ENCODE measurements at places on chromosomes 11 and 22. TPM values are rescaled to one million over a fixed set of nuclear protein-coding genes. Genes with fewer than 3 reads are reported as not detected.

DNA sequence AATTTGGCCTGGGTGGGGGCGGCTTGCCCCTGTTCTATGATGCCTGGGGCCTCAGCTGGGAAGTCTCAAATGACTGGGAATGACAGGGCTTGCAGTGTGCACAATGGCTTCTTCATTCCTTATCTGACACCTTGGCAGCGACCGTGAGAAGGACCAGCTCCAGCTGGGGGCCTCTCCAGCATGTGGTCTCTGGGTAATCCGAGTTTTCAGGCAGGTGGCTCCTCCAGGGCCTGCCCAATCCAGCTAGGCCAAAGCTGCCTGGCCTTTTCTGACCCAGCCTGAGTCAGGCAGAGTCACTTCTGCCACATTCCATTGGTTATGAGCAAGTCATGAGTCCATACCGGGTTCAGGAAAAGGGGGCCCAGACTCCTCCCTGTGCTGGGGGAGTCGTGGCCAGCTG is 646.0 kb downstream of the OPCML start:
- peak; percentile 12 for DNase-seq

- DNase-seq: peak; percentile 94
These were observed 91.5 kb upstream of the BLID start for GRCh38 chr11:122207505-122207904.

The SMC1B gene
- 0.72 TPM for total RNA-seq

The OR52H1 gene
- total RNA-seq: 1.7 TPM

The PARVG gene
- 7.5 TPM for total RNA-seq

The NTM gene
- 8.9 TPM for total RNA-seq

DNA sequence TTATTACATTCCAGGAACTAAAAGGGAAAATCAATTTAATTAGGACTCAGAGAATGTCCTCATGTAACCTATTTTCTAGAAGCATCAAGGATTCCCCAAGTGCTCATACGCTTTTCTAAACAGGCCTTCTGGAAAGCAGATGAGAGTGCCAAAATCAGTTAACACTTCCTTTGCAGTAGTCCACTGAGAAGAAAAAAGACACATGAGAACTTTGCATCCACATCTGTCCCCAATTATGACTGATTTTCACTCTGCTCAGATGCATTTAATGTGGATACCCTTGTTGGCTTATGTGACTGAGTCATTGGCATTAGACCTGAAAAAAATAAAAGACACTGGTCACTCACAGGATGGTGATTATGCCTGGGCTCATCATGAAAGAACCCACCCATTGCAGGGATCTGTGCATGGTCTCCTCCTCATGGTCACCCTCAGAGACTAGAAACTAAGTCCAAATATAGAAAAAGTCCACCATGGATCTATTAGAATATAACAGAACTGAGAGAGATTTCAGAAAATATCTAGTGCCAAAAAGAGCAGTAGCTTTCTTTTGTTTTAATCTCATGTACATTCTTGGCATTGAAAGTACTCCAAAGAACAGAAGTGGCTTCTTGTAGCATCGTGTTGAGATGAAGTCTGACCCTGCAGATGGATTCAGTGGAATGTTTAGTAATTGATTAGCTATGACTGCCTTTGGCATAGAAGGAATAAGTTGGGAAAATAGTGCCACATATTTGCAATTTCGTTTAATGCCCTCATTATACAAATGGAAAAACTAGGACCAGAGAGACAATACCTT is 48.8 kb upstream of the FIBIN start:
- DNase-seq: no peak

- DNase-seq: peak; percentile 57
These were observed 35.3 kb downstream of the ZNRF3 start for GRCh38 chr22:28918550-28919271.

The CNIH2 gene
- not detected for total RNA-seq

The GSTT2B gene
- total RNA-seq: 7.2 TPM

DNA sequence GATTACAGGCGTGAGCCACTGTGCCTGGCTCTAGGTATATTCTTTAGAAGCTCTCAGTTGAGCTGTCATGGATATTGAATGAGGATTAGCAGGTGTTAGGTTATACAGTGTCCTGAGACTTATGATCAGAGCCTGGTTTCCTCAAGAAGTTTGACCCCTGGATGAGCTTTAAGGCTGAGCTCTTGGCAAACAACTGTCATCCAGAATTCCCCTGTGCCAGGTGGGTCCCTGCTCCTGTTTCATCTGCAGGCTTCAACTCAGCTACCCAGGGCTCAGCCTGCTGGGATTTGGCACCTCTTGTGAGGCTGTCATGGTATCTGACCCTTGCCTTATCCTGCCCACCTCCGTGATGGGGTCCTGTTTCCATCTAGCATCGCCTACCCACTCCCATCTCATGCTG is 24.3 kb downstream of the SERPINH1 start:
- no peak for DNase-seq

GRCh38 chr11:61477727-61478148 is 30.8 kb upstream of the LRRC10B start:
- DNase-seq: no peak

DNA sequence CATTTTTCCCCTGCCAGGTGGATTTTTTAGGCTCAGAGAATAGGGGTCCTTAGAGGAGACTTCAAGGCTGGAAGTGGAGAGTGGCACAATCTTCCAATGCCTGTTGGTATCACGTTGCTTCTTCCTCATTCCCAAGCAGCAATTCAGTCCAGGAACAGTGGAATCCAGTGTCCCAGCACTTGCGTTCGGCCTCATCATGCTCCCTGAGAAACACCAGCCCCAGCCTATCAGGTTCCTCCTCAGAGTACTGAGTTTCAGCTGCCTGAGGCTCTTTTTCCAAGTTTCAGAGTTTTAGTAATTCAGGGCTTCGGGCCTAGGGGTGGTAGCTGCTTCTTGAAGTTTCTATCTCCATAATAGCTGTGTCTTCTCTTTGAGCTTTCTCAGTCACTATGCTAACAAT is 31.9 kb upstream of the NRGN start:
- DNase-seq: no peak

The BID gene
- total RNA-seq: 61.2 TPM

The ST14 gene
- 5.3 TPM for total RNA-seq

DNA sequence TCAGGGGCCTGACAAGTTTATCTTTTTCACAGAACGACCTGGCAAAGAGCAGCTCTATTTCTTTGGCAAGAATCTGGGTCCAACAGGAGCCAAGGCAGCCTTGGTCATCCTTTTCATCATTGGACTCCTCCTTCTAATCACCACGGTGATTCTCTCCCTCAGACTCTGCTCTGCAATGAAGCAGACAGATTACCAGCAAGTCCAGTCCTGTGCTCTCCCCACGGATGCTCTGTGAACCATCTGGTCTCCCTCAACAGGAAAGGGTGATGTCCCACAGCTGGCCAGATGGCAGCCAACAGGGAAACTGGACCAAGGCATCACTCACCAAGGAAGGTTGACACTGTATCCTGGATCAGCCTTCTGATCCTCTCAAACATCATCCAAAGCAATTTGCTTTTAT is 17.0 kb upstream of the PANX1 start:
- DNase-seq: peak; percentile 12

DNA sequence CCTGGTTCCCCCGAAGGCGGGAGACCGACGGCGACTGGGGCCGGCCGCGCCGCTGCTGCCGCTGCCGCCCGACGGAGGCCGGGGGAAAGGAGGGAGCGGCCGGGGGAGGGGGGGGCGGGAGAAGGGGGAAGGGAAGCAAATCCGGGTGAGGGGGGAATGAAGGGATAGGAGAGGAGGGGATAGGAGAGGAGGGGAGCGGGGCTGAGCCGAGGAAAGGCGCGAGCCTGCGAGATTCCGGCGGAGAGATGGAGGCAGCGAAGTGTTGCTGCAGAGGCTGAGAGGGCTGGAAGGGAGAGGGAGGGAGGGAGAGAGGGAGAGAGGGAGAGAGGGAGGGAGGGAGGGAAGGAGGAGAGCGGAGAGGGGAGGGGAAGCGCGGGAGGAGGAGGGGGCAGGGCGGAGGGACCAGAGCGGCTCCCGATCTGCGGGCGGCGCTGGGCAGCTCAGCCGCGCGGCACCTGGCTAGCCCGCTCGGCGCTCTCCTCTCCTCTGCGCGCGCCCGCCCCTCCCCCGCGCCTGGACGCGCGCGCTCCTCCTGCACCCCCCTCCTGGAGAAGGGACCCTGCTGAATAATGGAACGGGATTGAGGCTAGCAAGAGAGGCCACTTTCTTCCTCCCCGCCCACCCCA is 52.3 kb downstream of the SLC22A12 start:
- DNase-seq: peak; percentile 69

GRCh38 chr11:68974421-68975194 is 6.2 kb downstream of the MRGPRD start:
- no peak for DNase-seq

- DNase-seq: no peak
These were observed 38.1 kb downstream of the GLB1L2 start for GRCh38 chr11:134369656-134370525.

GRCh38 chr11:10209326-10209725 is 84.7 kb downstream of the SBF2 start:
- no peak for DNase-seq

GRCh38 chr22:46815559-46815895 is 53.1 kb downstream of the TBC1D22A start:
- no peak for DNase-seq

The HEPN1 gene
- not detected for total RNA-seq

DNA sequence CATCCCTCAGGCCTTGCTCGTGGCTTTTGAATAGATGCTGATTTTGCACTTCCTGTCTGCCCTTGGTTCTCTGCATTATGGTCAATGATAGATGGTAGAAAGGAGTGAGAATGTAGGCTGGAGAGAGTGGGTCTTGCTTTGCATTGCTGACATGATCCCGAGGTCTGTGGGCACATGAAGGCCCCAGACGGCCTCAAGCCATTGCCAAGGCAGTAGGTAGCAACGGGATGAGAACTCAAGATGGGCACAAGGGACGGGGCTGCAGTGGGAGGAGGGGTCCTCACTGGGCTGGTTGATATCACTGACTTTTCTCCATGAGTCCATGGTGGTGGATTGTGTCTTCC is 54.0 kb downstream of the GAB4 start:
- DNase-seq: no peak

DNA sequence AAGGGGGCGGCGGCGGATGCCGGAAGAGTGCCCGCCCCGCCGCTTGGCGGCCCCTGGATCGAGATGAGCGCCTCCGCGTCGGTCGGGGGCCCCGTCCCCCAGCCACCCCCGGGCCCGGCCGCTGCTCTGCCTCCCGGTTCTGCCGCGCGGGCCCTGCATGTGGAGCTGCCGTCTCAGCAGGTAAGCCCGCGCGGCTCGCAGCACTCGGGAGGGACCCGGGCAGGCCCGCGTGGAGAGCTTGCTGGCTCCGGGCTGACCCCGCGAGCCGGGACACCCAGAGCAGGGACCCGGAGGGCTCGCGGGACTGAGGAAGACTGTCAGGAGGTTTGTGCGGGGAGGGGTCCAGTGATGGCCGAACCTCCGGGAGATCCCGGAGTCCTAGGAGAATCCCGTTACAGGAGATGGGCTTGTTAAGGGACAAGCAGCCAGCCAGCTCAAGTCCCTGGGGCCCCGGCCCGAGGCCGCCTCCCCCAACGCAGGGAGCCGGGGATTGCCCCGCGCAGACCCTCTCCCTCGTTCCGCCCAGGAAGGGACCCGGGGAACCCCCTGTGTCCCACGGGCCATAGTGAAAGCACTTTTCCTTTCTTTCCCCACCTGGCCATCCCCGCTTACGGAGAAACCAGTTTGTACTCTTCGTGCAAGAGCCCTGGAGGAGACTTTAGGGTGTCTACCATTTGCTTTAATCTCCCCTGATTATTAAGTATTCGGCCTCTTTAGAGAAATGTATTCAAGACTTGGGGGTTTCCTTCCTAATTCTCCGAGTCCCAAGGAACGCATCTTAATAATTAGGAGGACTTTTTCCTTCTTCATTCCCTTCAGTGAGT is 547 bp downstream of the UVRAG start:
- DNase-seq: no peak

- peak; percentile 20 for DNase-seq
These were observed 27.9 kb downstream of the GNAZ start for GRCh38 chr22:23098230-23098705.

GRCh38 chr11:13042873-13043342 is 33.8 kb downstream of the RASSF10 start:
- no peak for DNase-seq

- no peak for DNase-seq
These were observed 516 bp upstream of the SERPINH1 start for GRCh38 chr11:75561426-75562047.

DNA sequence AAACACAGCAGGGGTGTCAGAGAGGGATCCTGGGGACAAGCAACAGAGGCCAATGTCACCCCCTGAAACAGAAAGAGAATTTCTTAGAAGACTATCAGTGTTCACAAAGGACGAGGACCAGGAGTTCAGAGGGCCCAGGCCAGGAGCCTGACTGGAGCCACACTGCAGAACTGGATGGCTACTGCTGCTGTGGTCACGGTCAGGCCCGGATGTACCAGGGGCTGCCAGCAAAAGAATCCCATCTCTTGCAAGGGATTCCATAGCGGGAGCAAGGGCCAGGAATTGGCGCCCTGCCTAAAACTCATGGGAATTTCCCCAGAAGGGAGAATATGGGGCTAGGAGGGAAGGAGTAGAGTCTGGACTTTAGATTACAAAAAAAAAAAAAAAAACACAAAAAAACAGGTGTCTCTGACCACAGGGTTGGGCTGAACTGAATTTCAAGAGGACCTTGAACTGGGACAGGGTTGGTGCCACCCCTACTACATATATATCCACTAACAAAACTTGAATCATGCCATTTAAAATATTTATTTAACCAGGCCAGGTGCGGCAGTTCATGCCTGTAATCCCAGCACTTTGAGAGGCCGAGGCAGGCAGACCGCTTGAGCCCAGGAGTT is 15.7 kb upstream of the KCTD14 start:
- peak; percentile 33 for DNase-seq

GRCh38 chr11:128174465-128175291 is 412.7 kb downstream of the ETS1 start:
- DNase-seq: peak; percentile 30
